ENCODE measurements at places on chromosomes 12 and 14.

DNA sequence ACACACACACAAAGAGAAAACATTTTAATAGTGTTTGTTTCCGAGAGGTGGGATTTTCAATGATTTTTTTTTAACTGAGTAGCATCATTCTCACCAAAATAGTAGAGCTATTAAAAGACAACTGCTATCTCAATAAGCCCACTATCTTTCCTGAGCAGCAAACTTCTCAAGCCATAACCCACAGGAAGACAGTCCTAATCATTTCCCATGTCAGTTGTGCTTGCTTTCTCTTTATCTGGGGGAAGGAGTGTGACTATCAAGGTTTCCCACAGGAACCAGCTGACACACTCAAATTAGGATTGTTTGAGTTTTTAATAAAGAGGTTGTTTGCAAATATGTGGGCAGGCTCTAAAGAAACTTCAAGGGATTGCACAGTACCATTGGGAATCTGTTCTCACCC lies 4.9 kb upstream of the MAX start:
- H3K27ac ChIP-seq: no peak overlapping the region
- H3K4me1 ChIP-seq: peaks cover 6% of the 10 kb centered on the region
- no peaks in the 10 kb centered on the region for H3K27me3 ChIP-seq
- no peak overlapping the region for H3K4me3 ChIP-seq

GRCh38 chr12:106090591-106091445 lies 47.9 kb downstream of the NUAK1 start:
- no peaks in the 10 kb centered on the region for H3K27me3 ChIP-seq
- peaks cover 32% of the 10 kb centered on the region for H3K4me1 ChIP-seq
- peak overlapping the region; percentile 10 for H3K4me3 ChIP-seq
- peaks cover 4% of the 10 kb centered on the region for H3K36me3 ChIP-seq
- H3K27ac ChIP-seq: peak overlapping the region; percentile 88

GRCh38 chr12:55927588-55928502 lies at the start of gene PYM1:
TSS of gene PYM1 (minus strand) at chr12:55927894. CDS start at chr12:55927761, 133 bp downstream.
- peak within 1 kb of the TSS; percentile 98 for H3K27ac ChIP-seq
- H3K27me3 ChIP-seq: no peaks in the 10 kb centered on the region
- peak within 1 kb of the TSS; percentile 98 for H3K4me3 ChIP-seq

DNA sequence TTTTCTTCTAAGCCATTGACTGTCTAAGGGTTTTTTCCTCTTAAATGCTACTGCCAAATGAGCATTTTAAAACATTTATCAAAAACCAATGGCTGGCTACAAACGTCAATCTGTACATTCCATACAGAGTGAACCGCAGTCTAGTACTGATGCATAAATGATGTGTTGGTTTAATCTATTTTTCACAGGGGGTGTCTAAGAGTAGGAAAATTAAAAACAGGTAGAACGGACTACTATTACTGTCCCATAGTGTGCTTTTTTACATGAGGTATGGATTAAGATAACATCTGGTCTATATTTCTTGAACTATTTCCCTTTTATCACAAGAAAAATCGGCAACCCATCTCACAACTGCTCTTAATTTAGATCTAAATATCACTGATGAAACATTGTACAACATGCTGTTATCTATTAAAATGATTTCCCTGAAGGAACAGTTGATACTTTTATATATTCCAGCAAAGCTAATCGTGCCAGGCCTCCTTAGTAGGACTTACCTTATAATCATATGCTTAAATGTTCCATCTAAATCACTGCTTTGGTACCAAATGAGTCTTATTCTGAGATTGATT lies 172.9 kb upstream of the CDKN3 start:
- no peak for DNase-seq
- H3K27me3 ChIP-seq: peaks cover 14% of the 10 kb centered on the region
- H3K36me3 ChIP-seq: no peaks in the 10 kb centered on the region
- peaks cover 5% of the 10 kb centered on the region for H3K4me1 ChIP-seq

- no peaks in the 10 kb centered on the region for H3K27me3 ChIP-seq
- H3K4me3 ChIP-seq: no peak overlapping the region
- H3K4me1 ChIP-seq: no peaks in the 10 kb centered on the region
- DNase-seq: peak; percentile 59
- no peak overlapping the region for H3K27ac ChIP-seq
Observed at GRCh38 chr12:108890208-108890607, 10.3 kb downstream of the DAO start.

DNA sequence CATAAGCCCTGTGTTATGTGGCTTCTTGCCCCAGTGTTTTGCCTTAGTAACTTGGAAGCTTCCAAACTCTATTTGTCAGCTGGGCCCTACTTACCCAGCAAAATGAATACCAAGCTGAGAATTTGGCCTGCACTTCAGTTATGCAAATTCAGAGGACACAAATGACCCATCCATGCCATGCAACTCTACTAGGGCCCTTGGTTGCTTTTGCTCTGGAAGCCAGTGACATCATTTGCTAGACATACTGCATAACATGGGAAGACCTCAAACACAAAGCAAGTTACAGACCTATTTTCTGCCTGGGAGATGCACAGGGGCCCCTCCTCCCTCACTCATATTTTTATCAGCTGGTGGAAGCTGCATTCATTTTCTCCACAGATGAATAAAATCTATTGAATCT lies 90.2 kb upstream of the PPM1H start:
- no peak for DNase-seq
- H3K27me3 ChIP-seq: no peaks in the 10 kb centered on the region
- no peak overlapping the region for H3K27ac ChIP-seq
- no peak overlapping the region for H3K4me3 ChIP-seq

DNA sequence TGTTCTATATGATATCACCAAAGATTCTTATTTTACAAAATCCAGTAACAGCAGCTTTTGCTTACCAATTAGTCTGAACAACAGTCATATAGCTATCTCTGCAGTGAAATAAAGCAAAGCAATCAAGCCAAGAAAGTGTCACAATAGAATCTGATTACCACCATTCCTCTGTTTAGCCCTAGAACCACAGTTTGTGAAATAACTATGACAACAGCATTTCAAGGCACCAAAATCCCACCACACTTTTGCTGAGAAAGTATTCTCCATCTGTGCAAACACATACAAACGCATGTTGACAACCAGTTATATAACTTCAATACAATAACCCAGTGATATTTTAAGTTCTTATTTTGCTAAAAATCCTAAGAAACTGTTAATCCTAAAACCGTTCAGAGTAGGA lies 7.4 kb downstream of the PPP1R13B start:
- DNase-seq: no peak
- no peaks in the 10 kb centered on the region for H3K36me3 ChIP-seq
- H3K27ac ChIP-seq: no peak overlapping the region
- H3K4me3 ChIP-seq: no peak overlapping the region
- no peaks in the 10 kb centered on the region for H3K4me1 ChIP-seq

DNA sequence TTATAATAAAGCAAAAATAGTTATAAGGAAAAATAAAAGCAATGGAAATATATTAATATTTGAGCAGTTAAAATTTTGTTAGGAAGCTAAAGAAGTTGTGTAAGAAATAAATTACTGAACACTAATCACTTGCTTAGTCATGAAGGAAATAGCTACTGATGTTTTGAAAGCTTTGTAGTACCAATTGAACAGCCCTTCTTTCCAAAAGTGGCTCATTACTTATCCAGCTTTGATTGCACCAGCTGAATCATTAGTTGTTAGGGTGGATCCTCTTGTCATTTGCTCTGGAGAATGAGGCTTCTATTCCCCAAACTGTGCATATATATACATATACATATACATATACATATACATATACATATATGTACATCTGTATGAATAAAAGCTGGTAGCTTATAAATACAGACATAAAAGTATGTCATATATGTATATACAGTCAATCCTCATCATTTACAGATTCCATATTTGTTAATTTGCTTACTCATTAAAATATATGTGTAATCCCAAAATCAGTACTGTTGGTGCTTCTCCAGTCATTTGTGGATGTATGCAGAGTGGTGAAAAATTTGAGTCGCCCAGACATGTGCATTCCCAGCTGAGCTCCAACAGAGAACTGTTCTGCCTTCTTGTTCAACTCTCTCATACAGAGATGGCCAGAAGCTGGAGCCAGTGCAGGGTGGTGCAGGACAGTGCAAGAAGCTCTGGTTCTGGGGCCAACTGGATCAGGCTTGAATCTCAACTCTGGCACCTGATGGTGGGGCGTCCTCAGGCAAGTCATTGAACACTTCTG lies 214.1 kb downstream of the RPAP3 start:
- H3K4me1 ChIP-seq: no peaks in the 10 kb centered on the region
- H3K36me3 ChIP-seq: no peaks in the 10 kb centered on the region
- no peak overlapping the region for H3K27ac ChIP-seq
- no peak for DNase-seq

- peak; percentile 80 for DNase-seq
- no peak overlapping the region for H3K27ac ChIP-seq
- peaks cover 12% of the 10 kb centered on the region for H3K4me1 ChIP-seq
Observed at GRCh38 chr14:103140316-103141109, 17.3 kb downstream of the TNFAIP2 start.

DNA sequence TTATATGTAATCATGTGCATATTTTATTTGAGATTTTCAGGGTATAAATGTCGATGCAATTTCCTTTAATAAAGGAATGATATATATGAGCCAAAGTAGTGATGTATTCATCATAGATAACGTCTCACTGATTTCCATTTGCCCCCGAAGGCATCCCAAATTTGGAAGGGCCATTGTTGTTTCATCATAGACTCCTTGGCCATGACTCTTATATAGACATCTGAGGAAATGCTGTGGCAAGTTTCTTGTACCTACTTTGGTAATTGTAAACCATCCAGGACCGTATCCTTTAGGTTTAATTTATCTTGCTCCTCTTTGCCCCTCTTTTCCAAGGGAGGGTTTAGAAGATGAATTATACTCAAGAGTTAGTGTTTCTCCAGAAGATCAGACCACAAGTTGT lies 84.7 kb downstream of the SAMD4A start:
- H3K36me3 ChIP-seq: no peaks in the 10 kb centered on the region
- H3K4me3 ChIP-seq: peak overlapping the region; percentile 23
- no peak for DNase-seq
- H3K4me1 ChIP-seq: peaks cover 50% of the 10 kb centered on the region
- H3K27ac ChIP-seq: peak overlapping the region; percentile 98

- H3K36me3 ChIP-seq: no peaks in the 10 kb centered on the region
- H3K4me1 ChIP-seq: no peaks in the 10 kb centered on the region
- H3K27me3 ChIP-seq: peaks cover 46% of the 10 kb centered on the region
- no peak overlapping the region for H3K4me3 ChIP-seq
Observed at GRCh38 chr12:233615-233968, 19.6 kb upstream of the SLC6A12 start.
